Effector CD4-positive, alpha-beta T cell (primary cell): ENCODE measurements at places on chromosomes 2 and 18.

GRCh38 chr2:205461169-205461568, 221.1 kb upstream of the NRP2 start:
- no peak for DNase-seq

GRCh38 chr2:173339807-173340206, 14.9 kb upstream of the CDCA7 start:
- no peak for DNase-seq

- no peak for DNase-seq
Observed at GRCh38 chr2:226743915-226744314, 55.7 kb downstream of the IRS1 start.

DNA sequence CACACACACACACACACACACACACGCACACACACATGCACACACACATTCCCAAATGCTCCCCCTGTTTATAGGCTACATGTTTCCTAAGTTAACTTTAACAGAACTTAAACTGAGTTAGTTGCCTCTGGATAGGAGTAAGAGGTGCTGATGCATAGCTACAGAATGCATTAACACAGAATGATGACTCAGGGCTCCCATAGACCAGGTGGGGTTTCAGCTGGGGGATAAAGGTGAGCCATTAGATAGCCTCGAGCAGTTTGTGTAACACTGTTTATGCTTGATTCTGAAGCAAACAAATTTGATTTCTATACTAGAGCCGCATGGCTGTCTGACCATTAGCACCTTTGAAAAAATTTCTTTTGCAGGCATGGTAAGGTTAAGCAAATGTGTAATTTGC, 741.0 kb downstream of the PLCL1 start:
- no peak for DNase-seq

- no peak for DNase-seq
Observed at GRCh38 chr18:3234457-3234856, 13.1 kb upstream of the MYL12A start.

- no peak for DNase-seq
Observed at GRCh38 chr2:164757934-164758695, 83.5 kb downstream of the COBLL1 start.

- peak; percentile 5 for DNase-seq
Observed at GRCh38 chr2:235669269-235669831, 175.5 kb downstream of the AGAP1 start.

DNA sequence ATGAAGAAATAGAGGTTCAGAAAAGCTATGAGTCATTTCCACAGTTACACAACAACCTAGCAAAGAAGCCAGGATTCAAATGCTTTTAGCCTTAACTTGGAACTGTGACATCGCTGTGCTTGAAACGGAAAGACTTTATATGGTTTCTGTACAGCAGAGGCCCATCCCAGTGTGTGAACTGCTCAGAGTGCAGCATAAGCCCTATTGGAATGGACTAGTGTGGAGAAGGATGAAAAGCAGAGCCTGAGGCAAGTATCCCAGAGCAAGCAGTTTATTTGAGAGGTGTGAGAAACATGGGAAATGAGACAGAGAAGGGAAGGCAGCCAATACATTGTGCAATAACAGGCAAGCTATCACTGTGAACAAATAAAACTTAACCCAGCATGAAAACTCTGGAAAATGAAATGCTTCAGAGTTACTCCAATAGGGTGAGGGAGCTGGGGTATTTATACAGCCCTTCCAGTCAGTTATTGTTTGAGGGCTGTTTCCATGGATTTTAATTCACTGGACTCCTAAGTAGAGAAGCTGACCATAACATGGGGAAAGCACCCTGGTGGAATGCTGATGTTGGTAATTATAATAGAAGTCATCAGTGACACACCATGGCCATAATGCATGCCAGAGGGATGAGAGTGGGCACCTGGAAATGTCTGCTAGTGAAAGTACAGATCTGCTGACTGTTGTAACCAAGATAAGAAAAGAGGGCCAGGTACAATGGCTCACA, 254.0 kb upstream of the POU3F3 start:
- no peak for DNase-seq

DNA sequence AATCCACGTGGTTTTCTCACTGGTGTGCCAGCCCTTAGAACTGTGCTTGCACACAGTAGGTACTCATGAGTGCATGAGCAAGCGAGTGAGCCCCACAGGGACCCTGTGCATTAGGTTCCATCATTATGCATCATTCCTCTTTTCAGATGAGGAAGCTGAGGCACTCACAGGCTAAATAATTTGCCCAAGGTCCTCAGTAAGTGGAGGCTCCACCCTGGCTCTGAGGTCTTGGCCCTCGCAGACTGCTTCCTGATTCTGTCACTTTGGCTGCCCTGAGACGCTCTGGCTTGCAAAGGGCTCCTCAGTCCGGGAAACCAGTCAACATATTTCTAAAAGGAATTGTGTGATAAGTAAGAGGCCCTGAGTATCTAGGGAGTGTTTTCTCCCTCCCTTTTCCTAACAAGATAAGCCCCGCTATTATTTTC, 71.7 kb downstream of the IL1R2 start:
- no peak for DNase-seq

DNA sequence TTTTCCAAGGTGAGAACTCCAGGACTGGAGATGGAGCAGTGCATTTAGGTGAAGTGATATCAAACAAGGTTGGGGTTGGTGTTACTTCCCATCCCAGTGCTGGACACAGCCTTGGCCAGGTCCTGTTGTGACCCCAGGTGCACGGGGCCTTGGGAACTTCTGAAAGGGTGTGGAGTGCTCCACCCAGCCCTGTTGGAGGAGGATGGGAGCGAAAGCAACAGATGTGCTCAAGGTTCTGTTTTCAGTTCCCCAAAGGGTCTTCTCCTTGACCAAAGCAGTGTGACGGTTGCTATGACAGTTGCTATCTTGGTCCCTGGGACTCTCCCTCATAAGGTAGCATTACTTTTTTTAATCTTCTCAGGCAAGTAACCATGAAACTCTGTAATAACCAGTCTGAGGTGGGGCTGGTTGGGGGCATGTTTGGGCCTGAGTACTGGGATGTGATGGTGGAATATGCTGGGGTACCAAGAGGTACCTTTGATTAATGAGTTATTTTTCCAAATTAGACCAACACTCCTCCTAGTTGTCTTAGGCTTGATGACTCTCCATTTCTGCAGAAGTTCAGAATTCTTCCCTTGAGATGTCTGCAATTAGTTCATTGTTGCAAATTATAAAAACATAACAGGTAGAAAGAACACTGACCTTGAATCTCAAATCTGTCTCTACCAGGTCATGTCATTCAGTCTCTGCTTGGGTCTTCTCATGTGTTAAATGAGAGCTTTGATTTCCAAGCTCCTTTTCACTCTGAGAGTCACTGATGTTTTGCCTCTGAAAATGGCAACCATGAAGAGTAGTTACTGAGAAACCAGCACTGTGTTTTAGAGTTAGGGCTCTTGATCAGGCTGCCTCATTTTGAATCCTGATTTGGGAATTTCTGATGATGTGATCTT, 154.5 kb downstream of the RPIA start:
- no peak for DNase-seq

GRCh38 chr18:48492880-48493279, 46.0 kb upstream of the CTIF start:
- no peak for DNase-seq

GRCh38 chr18:34031810-34032209, 192.9 kb downstream of the NOL4 start:
- DNase-seq, result no peak

DNA sequence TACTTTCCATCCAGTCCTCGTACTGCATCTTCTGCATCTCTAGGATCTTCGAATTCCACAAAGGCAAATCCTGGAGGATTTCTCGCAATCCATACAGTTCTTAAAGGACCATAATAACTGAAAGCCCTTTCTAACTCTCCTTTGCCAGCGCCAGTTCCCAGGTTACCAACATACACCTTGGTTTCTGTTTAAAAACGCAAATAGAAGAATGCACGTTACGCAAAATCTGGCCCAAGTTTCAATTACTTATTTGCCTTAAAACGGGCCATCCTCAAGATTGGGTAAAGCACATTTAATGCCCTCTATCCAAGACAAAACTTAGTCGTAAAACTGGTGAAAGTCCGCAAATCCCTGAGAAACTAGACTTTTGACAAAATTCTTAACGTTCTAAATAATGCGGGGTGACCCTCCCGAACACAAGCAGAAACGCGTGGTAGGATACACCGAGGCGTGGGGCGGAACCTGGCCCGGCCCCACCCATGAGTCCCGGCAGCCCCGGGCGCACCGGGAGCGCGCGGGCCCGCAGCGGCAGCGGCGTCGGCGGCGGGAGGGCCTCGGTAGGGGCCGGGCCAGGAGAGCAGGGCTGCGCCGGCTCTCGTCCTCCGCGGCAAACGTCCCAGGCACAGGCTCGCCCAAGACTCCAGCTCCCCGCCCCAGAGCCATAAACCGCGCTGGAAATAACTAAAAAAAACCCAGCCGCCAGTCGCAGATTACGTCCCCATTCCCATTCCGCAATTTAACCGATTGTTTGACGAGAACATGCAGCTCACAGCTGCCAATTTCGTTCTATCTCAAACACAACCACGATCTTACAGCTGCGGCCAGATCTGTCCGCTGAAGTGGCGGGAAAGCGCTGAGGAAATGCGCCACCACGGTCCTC, 910 bp downstream of the SRSF7 start:
- peak; percentile 23 for DNase-seq

DNA sequence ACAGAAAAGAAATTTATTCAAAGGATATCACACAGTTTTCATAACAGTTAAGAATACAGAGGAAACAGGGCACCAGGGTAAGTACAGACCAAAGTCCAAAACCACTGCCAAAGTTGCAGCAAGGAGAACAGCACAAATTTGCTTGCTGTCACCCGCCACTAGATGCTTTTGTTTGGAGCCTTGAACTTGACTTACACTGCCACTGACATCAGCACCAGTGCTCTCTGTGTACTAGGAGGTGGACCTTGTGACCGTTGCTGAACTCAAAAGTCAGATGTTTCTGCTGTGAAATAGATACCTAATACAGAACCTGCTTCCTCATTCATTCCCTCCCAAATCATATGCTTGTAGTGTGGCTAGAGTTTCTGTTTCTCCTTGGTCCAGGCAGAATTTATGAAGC, 578.3 kb upstream of the TMEFF2 start:
- DNase-seq, result no peak

DNA sequence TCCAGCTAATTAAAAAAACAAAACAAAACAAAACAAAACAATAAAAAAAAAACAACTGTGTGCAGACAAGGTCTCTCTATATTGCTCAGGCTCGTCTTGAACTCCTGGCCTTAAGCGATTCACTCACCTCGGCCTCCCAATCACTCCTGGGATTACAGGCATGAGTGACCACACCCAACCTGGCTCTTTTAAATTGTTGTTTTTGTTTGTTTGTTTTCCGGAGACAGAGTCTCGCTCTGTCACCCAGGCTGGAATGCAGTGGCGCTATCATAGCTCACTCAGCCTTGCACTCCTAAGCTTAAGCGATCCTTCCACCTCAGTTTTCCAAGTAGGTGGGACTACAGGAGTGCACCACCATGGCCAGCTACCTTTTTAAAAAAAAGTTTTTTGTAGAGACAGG, 201.6 kb downstream of the EN1 start:
- DNase-seq, result no peak

- DNase-seq, result no peak
Observed at GRCh38 chr2:168884975-168885374, 5.3 kb downstream of the SPC25 start.

DNA sequence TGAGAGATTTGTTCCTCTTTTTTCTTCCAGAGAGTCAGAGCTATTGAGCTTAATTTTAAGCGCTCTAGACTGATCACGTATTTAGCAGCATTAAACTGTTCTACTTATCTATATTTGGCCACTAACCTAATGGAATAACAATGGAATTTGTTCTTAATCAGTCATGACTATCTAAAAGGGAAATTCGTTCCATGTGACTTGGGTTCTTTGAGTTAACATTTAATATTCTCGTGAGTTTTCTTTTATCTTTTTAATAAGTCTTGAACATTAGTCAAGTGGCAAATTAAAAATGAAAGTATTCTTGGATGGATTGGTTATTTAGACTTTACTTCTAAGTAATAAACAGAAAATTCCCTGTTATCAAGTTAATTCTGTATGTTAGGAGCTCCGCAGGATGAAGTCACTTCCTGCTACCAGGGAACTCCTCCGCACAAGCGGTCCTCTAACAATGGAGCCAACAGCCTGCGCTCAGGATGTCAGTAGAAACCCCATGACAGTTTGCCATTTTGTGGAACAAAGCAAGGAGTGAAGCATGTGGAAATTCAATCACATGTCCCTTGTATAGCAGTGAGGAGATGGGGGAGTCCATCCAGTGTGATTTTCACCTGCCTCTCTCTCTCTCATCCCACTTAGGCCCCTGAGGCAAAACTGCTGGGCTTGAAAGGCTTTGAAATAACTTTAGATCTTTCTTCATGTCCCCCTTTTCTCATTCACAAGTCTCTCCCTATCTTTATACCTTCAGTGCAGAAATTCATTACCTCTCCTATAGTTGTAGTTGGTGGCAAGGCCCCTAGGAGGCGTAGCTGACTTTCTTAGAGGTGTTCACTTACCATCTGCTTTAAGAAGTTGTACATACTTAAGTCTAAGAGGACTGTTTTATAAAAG, 138.1 kb downstream of the WDR7 start:
- DNase-seq, result no peak

GRCh38 chr2:70964596-70965386, 13.6 kb upstream of the ANKRD53 start:
- peak; percentile 80 for DNase-seq

GRCh38 chr2:66318009-66318561, 116.8 kb upstream of the MEIS1 start:
- DNase-seq, result no peak

- DNase-seq, result no peak
Observed at GRCh38 chr18:75226286-75226955, 15.8 kb downstream of the TSHZ1 start.

DNA sequence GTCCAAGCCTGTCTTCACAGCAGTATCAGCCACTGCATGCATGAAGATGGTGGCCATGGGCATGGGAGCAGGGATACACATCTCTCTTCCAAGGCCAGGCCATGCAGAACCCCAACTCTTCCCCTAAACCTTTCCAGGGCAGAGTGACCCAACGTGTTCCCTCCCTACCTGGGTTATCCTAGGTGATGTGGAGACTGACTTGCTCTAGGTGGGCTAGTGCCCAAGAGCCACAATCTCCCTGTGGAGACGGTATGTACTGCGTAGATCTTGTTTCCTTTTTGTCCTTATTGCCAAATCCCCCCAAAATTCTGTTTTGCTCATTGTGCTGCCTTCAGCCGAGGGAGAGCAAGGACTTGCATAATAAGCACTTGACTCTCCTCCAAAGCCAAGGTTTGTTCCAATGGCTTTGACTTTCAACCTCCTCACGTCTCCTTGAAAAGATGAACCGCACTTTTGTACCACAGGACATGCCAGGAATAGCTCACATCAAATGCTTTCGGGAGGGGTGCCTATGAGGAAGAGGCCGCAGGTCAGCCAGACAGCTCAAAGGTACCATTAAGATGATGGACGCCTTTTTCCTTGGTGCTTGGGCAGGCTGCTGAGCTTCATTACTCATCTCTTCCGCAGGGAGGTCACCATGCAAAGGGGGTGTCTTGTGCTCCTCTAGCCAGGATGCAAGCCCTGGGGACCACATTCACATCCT, 76.2 kb upstream of the GLI2 start:
- DNase-seq, result no peak

DNA sequence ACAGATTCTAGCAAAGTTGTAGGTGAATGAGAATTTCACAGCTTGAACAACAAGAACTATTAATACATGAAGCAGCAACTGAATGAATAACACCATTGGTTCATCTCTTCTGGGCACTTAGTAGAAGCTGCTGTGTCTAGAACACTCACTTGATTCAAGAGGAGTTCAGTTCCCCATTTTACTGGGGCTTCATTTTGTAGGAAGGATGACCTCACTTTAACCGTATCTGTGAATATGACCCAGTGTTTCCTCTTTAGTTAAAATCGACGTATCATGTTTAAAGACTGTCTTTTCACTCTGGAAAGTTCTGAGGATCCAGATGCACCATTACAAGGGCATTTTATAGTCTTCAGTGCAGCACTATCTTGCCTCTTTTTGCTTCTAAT, 47.8 kb downstream of the LRRTM1 start:
- no peak for DNase-seq
